ENCODE measurements at places on chromosomes 1 and 21.

DNA sequence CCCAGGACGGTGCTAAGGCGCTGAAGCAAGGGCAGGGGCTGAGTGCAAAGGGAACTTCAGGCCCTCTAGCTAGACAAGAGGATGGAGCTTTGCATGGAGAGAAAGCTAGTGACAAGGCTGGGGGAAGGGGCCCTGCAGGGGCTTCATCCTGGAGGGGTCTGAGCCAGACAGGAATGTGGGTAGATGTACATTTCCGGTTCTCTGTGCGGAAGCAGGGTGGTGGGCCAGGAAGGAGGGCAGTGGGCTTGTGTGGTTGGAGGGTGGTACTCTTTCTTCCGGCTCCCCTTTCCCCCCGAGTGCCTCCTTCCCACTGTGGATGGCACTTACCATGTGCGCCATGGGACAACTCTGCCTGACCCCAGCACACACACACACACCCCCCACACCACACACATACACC, 1.5 kb downstream of the KISS1 start:
- no peak for DNase-seq

DNA sequence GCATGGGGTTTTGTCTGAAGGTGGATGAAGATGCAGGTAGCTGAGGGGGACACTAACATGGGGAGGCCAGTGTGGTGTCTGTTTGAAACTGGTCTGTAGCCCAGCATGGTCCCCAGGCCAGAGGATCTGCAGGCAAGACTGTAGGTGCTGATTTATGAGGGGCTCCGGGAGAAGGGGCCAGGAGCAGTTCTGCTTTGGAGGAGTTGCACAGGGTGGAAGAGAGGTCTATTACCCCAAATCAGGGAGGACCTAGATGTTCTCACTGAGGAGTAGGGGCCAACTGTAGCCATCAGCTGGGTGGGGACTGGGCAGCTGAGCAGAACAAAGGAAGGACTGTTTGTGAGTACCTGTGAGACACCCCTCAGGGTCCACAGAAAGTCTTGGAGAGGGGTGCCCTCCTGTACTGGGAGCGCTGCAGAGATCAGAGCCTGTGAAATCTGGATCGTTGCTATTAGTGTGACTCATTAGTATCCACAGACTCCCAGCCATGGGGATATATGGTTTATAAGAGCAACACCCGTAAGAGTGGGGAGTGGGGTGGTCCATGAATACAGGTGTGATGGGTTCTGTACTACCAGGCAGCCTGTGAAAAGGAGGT, 64.3 kb upstream of the IRF2BP2 start:
- no peak for DNase-seq

GRCh38 chr1:92817986-92818764, 13.7 kb upstream of the RPL5 start:
- DNase-seq, result peak; percentile 52

GRCh38 chr1:220170836-220171526, 77.0 kb downstream of the IARS2 start:
- no peak for DNase-seq

DNA sequence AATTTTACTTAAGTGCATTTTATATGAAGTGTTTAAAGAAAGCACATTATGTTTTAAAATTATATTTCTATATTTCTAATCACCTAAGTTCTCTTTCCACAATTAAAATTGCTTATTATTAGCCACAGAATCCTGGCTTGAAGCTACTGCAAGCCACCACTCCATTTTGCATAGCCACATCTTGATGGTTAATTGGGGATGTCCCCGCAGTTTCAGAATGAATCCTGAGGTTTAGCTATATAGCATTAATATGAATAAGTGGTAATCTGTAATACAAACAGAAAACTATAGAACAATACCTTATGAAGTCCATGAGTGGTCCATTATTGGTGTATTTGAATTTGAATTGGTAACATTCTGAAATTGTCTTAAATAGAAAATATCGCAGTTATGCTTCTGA, 11.6 kb upstream of the GOLPH3L start:
- no peak for DNase-seq

DNA sequence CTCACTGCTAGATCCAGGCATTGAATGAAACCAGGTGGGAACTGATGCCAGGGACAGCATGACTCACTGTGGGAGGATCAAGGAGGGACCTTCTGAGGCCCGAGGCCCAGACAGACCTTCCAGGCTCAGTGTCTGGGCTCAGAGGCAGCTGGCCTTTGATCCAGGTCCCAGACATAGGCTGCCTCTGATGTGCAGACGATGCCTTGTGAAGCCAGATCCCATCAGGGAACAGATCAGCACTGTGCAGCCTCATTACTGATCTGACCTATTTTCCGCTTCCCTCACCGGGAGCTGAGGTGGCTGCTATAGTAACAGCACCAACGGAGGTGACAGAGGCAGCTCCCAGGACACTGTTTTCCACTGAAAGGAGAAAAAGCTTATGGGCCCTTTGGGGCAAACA, 399.5 kb downstream of the MATN1 start:
- DNase-seq, result no peak

GRCh38 chr1:77991638-77992037, 12.8 kb upstream of the FUBP1 start:
- no peak for DNase-seq

DNA sequence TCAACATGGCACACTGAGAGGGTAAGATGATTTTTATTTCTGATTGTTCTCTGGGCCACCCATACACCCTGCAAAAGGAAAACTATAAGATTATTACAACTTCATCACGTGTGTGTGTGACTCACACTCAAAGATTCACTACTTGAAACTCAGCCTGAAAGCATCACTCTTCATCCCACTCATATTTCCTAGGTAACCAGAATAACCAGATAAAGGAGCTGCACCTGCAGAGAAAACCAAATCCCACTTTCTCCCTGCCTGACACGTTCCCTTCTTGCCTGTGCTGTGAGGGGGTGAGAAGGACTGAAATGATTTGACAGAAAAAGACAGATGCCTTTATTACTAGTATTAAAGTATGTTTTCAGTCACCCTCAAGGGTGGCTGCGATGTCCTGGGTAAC, 131.6 kb downstream of the TGFBR3 start:
- peak; percentile 36 for DNase-seq

DNA sequence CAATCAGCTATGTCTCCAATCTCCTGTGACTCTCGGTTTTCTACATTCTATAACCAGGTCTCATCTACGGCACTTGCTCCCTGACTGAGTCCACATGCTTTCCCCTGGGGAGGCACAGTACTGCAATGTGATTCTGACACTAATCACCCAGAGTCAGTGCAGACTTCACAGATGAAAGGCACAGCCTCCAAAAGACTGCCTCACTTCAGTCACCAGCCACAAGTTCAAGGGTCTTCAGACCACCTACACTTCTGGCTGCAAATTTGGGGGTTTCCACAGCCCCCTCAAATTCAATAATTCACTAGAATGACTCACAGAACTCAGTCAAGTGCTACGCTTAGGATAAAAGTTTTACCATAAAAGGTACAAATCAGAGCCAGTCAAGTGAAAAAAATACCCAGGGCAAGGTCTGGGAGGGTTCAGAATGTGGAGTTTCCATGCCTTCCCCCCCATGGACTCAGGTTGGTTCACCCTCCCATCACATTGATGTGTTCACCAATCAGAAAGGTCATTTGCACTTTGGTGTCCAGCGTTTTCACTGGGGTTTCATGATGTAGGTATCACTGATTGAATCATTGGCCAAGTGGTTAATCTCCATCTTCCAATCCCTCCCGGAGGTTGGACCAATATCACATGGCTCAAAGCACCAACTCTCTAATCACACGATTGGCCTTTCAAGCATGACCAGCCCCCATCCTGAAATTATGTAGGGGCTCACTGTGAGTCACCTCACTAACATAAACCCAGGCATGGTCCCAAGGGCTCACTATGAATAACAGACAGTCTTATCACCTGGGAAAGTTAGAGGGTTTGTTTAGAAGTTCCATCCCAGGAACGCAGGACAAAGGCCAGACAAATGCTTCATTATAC, 182.9 kb upstream of the CAMK1G start:
- DNase-seq, result no peak

DNA sequence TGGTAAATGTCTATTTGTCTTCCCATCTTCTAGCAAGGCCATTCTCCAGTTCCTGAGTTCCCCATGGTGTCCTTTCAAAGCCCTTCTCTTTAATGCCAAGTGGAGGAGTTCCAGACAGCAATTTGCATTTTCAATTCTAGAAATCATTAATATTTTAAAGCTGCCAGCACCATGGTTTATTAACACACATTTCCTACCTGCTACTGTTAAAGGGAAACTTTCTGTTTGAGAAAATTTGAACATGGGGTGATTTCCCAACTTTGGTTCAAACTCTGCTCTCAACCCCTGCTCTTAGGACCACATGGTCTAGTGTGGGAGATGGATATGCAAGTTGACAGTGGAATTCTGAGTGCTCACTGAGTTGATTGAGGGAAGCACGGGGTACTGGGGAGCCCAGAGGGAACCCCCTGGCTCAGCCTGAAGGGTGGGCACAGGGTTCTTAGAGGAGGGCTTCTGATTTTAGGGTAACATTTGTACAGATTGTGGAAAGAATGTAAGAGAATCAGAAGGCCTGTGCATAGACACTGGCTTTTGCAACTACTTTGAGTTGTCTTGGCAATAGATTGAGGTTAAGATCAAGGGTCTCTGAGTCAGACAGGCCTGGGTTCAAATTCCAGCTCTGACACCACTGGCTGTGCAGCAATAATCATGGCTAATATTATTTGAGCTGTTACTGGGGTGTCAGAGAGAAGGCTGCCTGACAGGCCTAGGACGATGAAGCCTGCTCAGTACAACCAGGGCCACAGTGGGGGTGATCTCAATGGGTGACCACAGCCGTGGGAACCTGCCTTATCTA, 97.8 kb downstream of the BEND5 start:
- DNase-seq, result no peak

All from HCEC 1CT (cell line).